ENCODE measurements at places on chromosomes 5 and 9.

- DNase-seq: no peak
Measured at GRCh38 chr5:58493141-58493540, 1.9 kb downstream of the GAPT start.

DNA sequence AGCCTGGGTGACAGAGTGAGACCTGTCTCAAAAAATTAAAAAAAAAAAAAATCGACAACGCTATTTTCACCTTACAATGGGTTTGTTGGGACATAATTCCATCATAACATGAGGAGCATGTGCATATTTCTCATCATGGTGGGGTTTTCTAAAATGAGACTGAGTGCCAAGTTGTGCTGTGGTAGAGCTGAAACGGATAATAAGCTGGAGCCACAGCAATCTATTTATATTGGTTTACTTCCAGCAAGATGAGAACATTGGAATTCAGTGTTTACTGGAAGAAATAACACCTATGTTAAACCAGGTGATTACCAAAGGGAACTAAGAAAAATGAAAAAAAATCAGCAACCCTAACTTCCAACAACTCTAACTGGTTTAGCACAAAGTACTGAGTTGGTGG, 102.3 kb upstream of the IL6ST start:
- no peak for DNase-seq

GRCh38 chr5:103573411-103573810, 10.8 kb upstream of the NUDT12 start:
- no peak for DNase-seq

- no peak for DNase-seq
Measured at GRCh38 chr5:3201121-3201520, 394.5 kb upstream of the IRX1 start.

DNA sequence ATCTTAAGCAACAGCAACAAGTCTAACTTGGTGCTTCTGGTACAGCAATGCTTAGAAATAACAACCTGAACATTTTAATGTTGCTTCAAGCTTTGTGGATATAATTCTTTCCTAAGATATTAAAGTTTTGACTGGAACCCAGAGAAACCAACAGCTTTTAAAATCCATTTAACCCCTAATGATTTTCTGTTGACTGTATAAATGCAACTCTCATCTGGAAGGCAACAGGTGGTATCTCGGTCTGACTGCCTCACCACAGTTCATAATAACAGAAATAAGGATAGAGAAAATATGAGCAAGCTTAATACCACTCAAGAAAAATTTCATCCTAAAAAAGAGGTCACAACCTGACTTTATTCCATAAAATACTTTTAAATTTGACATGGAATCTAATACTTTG, 116.9 kb downstream of the HOMER1 start:
- no peak for DNase-seq

- DNase-seq: no peak
Measured at GRCh38 chr5:2415678-2416077, 335.8 kb downstream of the IRX2 start.

- peak; percentile 13 for DNase-seq
Measured at GRCh38 chr5:150485693-150486401, 22.1 kb upstream of the NDST1 start.

DNA sequence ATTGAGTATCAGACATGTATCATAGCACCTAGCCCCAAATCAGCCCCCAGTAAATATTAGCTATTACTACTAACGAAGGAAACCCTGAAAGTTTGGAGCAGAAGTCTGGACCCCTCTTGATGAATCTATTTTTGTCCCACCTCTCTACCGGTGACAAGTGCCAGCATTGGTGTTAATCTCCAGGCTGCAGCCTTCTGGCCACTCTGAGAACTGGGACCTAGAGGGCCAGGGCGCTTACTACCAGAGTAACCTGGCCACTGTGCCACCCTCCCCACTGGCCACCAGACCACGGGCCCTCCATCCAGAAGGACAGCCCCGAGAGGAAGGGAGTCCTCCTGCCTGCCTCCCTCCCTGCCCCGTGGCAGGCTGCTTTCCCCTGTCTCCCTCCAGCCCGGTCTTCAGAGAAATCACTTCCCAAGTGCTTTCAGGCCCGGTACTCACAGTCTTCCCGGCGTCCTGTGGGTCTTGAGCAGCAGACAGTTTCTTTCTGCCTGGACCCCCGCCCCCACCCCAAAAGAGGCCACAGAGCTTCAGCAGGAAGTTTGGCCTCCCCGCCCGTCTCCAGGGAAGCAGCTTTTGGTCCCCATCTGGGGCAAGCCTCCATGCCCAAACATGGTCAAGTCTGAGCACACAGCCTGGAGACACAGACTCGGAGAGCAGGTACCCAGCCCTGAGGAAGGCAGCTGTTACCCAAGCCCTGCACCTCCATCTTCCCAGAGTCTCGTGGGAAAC, at the start of gene KCNMB1:
Gene KCNMB1, minus strand, starts transcription at position 550 of the 732 bp plus-strand sequence. CDS start 3,920 bp downstream, outside the sequence.
- DNase-seq: no peak

DNA sequence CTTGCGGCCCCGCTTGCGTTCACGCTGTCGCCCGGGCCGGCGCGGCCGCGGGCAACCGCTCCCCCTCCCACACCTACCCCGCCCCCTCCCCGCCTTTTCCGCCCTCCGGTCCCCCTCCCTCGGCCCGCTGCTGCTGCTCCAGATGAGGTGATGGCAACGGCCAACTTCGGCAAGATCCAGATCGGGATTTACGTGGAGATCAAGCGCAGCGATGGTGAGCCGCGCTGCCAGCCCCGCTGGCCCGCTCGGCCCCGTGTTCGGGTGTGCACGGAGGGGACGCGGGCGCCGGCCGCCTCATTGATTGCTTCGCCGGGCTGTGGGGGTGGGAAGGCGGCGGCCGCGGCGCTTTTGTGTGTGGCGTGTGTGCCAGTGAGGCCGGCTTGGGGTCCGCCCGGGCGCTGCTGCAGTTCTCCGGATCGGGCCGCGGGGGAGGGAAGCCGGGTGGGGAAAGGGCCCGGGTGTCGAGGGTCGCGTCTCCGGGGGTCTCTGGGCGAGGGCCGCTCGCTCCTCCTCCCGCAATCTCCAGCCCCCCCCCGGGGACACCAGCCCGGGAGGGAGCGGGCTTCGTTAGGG, 403 bp downstream of the KIF2A start:
- DNase-seq: no peak

- no peak for DNase-seq
Measured at GRCh38 chr5:132013711-132014110, 2.3 kb upstream of the ACSL6 start.

GRCh38 chr5:34706084-34706483, 50.0 kb downstream of the RAI14 start:
- no peak for DNase-seq

DNA sequence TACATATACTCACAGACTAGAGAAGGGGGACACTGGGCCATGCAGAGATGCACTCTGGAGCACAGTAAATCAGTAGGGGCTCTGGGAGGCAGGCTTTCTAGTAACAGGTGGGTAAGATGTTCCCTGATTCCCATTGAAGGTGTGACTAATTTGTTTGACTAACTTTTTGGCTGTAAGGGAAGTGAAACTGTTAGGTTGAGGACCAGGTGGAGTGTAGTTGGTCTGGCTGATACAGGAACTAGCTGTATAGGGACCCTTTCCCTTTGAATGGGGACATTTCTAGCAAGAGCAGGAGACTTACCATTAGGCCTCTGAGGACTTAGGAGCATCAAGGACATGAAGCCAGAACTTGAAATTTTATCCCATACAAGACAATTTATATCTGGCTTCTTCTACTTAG, 989.6 kb upstream of the COX7C start:
- no peak for DNase-seq

DNA sequence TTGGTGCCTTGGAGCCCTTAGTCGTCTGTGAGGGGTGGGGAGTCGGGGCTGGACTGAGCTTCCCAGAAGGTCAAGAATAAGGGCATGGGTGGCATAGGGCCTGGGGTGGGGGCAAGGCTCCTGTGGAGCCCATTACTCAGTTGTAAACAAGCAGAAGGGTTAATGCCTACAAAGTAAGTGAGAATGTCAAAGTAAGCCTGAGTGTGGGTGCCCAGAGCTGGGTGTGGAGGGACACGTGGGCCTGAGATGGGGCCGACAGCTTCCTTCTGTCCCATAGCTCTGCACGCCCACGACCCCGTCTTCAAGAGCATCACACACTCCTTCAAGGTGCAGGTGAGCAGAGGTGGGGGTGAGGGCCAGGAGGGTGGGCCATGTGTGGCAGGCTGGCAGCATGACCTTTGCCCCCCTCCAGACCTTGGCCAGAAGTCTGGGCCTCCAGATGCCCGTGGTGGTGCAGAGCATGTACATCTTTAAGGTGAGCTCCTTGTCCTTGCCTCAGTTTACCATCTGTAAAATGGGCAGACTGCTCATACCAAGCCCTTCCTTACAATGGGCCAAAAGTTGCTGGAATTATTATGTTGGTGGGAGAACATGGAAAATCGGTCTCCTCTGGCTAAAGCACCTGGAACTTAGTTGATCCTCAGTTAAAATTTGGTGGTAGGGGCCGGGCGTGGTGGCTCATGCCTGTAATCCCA, 11.1 kb downstream of the DOLK start:
- no peak for DNase-seq

GRCh38 chr5:100668511-100668910, 133.3 kb downstream of the FAM174A start:
- no peak for DNase-seq

DNA sequence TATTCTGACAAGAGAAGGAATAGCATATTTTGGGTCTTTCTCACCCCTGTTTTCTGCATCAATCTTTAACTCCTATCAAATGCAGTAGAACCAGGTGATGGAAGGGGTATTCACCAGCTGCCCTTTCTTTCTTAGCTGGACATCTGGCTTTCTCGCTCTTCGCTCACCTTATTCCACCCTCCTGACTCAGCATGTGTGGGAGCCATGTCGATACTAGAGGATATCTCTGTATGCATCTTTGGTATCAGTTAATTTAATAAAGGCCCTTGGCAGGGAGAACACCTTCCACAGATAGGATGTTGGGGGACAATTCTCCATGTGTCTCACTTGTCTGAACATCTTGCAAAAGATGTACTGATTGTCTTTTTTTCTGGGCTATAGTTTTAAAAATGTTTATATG, 71.5 kb downstream of the ZNF474 start:
- no peak for DNase-seq

DNA sequence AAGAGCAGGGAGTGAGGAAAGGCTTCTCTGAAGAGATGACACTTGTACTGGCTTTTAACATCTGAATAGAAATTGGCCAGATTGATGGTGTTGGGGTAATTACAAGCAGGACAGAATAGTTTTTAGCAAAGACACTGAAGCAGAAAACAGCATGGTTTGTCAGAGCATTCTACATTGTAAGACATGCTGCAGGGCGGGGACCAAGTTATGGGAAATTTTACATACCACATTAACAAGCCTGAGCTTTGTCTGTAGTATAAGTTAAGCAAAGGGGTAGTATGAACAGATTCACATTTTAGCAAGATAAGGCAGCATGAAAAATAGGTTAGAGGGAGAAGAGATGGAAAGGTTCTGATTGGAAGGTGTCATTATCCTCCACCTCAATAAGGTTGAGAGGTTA, 66.5 kb downstream of the JMY start:
- DNase-seq: no peak

- no peak for DNase-seq
Measured at GRCh38 chr5:102153003-102153759, 142.9 kb downstream of the SLCO4C1 start.

- no peak for DNase-seq
Measured at GRCh38 chr5:164860896-164861295, 1355.5 kb downstream of the MAT2B start.

DNA sequence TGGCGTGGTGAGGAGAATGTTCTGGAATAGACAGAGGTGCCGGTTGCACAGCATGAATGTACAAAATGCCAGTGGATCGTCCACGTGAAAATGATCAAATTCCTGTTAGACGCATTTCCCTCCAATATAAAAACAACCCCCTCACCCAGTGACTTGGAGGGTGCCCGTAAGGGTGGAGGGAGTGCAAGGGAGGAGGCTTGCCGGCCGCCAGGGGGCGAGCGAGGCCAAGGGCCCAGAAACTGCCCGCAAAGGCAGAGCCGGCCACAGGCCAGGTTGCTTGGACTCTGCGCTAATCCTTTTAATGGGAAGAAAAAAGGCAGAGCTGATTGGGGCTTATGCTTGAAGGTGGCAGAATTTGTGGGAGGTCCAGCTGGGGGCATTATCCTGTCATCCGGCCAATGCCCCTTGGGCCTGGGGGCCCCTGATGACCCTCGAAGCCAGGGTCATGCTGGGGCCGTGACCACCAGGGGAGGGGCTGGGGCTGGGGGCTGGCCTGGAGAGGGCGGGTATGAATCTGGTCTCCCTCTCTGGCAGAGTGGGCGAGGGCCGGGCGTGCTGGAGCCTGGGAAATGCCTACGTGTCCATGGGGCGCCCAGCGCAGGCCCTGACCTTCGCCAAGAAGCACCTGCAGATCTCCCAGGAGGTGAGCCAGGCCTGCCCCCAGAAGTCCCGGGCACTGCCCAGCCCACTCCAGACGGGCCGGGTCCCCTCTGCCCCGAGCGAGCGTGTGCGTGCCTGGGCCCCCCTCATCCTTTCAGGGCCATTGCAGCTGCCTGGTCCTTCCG, 12.0 kb downstream of the GPSM1 start:
- peak; percentile 27 for DNase-seq

DNA sequence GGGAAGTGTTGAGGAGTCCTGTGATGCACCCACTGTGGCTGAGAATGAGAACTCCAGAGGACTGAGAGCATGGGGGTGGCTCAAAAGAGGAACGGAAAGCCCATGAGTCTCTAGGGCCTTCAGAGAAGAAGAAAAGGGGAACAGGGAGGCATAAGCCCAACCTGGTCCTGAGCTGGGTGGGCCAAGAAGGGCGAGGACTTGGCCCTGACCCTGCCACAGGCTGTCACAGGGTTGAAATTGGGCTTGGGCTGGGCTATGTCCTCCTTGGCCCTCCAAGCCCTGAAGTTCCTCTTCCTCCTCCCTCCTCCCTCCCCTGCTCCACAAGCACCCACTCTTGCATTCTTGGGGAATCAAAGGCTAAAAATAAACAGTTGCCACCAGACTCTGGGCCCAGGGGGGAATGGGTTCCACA, 49.3 kb upstream of the PPARGC1B start:
- DNase-seq: no peak

- DNase-seq: no peak
Measured at GRCh38 chr9:4935001-4935672, 49.9 kb upstream of the JAK2 start.

DNA sequence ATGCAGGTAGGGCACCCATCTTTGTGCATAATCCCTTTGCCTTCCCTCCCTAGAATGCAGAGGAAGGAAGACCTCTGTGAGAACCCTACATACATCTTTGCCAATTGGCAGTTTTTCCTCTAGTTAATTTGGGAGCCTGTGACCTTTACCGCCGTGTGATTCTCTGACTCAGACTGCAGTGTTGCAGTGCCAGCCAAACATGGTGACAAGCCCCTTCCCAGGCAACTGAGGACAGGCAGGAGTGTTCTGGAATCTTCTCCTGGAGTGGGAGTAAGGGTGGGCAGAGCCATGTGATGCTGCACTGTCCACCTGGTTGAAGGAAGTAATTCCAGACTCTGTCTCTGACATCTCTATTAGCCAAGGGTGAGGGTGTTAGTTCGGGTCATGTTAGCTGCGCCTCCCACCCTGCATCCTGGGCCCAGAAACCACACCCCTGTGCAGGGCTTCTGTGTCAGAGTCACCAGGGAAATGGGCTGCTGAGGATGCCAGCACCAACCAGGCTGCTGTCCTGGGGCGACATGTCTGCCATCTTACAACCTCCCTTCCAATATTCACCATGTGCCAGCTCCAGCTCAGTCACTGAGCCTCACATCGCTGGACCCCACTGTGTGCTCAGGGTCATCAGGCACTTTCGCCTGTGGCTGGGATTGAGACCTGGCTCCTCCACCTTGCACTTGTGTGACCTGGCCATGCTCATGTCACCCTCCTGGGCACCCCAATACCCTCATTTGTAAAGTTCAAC, 21.8 kb downstream of the KCNIP1 start:
- DNase-seq: no peak

- no peak for DNase-seq
Measured at GRCh38 chr9:78601957-78602565, 305.1 kb downstream of the PSAT1 start.

Data from T-helper 17 cell (primary cell).